Activated T-helper 1 cell treated with anti-CD3 and anti-CD28 coated beads, Interleukin-12 subunit alpha, Interleukin-12 subunit beta, Interleukin-2, Interleukin-4 antibody, amounts not matched to agents 30 ng/mL and 10 ng/mL and 1 ng/mL, durations not matched to agents 14 hours and 24 hours and 36 hours (primary cell): ENCODE measurements at places on chromosomes 12 and 14.

DNA sequence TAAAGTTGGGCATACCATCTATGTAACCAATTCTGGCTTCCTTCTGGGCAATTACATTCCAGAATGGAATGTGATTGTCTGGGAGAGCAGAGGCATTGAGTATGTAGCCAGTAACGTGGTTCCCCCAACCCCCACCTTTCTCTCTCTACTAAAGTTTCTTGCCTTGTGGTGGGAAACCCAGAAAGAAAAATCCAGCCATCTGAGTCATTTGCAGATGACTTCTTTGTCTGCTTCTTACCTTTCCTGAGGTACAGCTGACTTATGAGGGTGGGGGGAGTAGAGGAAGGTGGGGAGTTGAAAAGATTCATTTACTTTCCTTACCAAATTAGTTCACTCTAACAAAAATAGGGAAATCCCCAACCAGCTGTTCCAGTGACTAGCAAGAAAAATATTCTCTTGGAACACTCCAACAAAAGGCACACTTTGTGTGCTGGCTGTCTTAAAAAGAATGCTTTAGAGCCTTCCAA lies 112.1 kb upstream of the FRMD6 start:
- no peak overlapping the region for H3K4me3 ChIP-seq
- DNase-seq, result no peak
- H3K36me3 ChIP-seq, result no peaks in the 10 kb centered on the region
- no peaks in the 10 kb centered on the region for H3K4me1 ChIP-seq

DNA sequence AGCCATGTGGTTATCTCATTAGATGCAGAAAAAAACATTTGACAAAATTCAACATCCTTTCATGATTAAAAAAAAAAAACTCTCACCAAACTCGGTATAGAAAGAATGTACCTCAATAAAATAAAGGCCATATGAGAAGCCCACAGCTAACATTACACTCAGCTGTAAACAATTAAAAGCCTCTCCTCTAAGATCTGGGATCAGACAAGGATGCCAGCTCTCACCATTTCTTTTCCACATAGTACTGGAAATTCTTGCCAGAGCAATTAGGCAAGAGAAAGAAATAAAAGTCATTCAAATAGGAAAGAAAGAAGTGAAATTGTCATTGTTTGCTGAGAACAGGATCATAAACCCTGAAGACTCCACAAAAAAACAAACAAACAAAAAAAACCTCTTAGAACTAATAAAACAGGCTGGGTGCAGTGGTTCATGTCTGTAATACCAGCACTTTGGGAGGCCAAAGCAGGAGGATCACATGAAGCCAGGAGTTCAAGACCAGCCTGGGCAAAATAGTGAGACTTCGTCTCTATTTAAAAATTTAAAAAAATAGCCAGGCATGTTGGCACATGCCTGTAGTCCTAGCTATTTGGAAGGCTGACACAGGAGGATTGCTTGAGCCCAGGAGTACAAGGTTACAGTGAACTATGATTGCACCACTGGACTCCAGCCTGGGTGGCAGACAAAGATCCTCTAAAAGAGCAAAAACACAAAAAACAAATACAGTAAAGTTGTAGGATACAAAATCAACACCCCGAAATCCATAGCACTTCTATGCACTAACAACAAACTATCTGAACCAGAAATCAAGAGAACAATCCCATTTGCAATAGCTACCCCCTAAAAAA lies 114.4 kb downstream of the FOXA1 start:
- no peaks in the 10 kb centered on the region for H3K27me3 ChIP-seq
- H3K27ac ChIP-seq, result no peak overlapping the region
- H3K4me3 ChIP-seq, result no peak overlapping the region
- no peaks in the 10 kb centered on the region for H3K36me3 ChIP-seq

- H3K4me1 ChIP-seq, result peaks cover 42% of the 10 kb centered on the region
- DNase-seq, result no peak
- H3K36me3 ChIP-seq, result peaks cover 40% of the 10 kb centered on the region
- H3K27me3 ChIP-seq, result no peaks in the 10 kb centered on the region
- no peak overlapping the region for H3K27ac ChIP-seq
Measured at GRCh38 chr12:9711664-9712063, 21.2 kb downstream of the CLECL1 start.

DNA sequence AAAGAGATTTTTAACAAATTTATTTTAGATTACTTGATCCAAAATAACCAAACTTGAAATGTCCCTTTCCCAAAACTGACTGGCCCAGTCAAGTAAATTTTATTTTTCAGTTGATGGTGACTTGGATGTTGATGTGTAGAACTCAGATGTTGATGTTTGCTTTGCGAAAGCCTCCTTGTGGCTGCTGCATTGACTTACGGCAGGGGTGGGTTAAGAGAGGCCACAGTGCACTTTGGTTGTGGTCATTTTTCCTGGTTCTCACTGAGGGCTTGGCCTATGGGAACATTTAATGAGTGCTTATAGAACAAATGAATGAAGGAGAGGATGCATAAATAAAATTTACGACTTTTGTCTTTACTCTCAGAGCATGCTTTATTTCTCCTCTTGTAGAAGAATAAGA lies 52.6 kb downstream of the SLCO1B3 start:
- no peaks in the 10 kb centered on the region for H3K36me3 ChIP-seq
- no peaks in the 10 kb centered on the region for H3K27me3 ChIP-seq
- no peaks in the 10 kb centered on the region for H3K4me1 ChIP-seq

GRCh38 chr12:29726741-29727348 lies 56.9 kb downstream of the TMTC1 start:
- no peaks in the 10 kb centered on the region for H3K4me1 ChIP-seq
- H3K36me3 ChIP-seq, result no peaks in the 10 kb centered on the region
- no peak for DNase-seq
- no peaks in the 10 kb centered on the region for H3K27me3 ChIP-seq

DNA sequence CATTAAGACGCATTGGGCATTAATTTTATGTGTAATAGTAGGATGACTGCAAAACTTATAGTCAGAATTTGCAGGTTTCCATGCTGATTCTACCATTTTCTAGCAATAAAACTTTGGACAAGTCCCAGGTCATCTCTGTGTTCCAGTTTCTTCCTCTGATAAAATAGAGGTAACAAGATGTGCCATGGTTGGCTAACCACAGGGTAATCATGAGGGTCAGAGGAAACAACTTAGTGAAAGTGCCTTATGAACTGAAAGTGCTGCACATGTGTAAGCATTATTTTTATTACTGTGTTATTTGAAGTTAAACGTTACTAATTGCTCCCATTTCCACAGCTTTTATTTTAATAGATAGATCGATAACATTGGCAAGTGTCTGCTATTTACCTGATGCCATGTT lies 21.1 kb downstream of the SMCO2 start:
- H3K27ac ChIP-seq, result no peak overlapping the region
- peaks cover 20% of the 10 kb centered on the region for H3K36me3 ChIP-seq
- H3K4me3 ChIP-seq, result no peak overlapping the region
- no peak for DNase-seq
- no peaks in the 10 kb centered on the region for H3K27me3 ChIP-seq
- peaks cover 61% of the 10 kb centered on the region for H3K4me1 ChIP-seq

DNA sequence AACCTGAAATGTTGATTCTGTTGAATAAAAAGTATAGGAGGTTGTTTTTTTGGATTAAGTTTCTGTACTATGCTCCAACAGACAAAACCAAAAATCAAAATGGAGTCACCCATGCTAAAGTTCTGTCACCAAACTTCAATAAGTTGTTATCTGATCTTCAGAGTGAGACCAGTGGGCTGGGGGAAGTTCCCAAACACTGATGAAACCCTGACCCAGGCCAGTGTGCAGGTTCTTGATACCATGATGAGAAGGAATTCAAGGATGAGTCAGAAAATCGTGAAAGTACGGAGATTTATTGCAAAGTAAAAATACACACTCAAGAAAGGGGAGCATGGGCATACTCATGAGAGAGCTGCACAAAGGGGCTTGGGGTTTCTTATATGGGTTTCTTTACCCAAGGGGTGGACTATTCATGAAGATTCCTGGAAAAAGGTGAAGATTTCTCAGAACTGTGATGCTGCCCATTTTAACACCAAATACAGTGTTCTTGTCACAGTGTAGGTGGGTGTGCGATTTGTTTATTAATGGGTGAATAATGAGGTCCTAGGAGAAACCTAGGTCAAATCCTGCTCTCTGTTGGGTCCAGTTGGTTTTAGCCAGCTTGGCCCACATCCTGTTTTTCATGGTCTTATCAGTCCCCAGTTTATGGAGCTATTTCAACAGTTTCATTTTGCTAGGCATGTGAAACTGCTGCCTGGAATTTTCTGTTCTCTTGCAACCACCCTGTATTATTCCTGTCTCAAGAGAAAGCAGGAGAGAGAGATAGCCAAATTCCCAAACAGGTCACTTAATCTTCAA lies 27.5 kb upstream of the DENND5B start:
- no peak overlapping the region for H3K4me3 ChIP-seq
- peaks cover 6% of the 10 kb centered on the region for H3K27me3 ChIP-seq
- no peaks in the 10 kb centered on the region for H3K4me1 ChIP-seq
- no peaks in the 10 kb centered on the region for H3K36me3 ChIP-seq

GRCh38 chr14:50954811-50955372 lies 10.6 kb upstream of the PYGL start:
- H3K4me3 ChIP-seq, result no peak overlapping the region
- no peaks in the 10 kb centered on the region for H3K36me3 ChIP-seq
- H3K27ac ChIP-seq, result no peak overlapping the region
- H3K4me1 ChIP-seq, result no peaks in the 10 kb centered on the region

GRCh38 chr12:55724940-55725309 lies 3.9 kb downstream of the CD63 start:
- peaks cover 22% of the 10 kb centered on the region for H3K36me3 ChIP-seq
- no peak for DNase-seq
- peaks cover 1% of the 10 kb centered on the region for H3K27me3 ChIP-seq
- H3K4me3 ChIP-seq, result peak overlapping the region; percentile 54
- H3K4me1 ChIP-seq, result peaks cover 38% of the 10 kb centered on the region
- H3K27ac ChIP-seq, result no peak overlapping the region

DNA sequence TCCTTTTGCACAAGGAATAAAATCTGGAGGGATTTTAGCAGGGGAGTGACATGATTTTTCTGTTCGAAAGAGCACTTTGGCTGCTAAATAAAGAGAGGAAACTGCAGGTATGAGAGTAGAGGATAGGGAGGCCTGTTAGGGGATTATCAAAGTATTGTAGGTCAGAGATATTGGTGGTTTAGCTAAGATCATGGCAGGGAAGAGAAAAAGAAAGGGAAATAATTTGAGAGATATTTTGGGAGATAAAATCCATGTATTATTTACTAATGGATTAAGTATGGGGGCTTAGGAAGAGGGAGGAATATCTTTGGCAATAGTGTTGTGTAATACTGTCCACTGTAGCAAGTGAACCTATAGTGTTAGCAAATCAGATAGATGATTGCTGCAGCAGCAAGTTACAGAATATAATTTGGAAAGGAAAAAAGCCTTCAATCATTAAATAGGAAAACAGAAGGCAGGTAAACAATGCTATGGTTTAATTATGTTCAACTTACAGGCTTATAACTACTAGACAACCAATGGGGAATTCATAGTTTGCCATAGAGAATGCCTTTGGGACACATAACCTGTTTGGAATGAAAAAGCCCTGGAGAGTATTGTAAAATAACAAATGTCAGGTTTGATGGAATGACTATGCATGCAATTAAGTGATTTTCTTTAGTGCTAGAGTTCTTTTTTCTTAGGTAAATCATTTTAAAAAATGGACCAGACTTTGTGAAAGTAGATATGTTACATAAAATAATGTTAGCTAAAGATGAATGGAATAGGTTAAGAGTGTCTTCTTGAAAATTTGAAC lies 50.5 kb downstream of the ADIPOR2 start:
- H3K27ac ChIP-seq, result no peak overlapping the region
- H3K4me3 ChIP-seq, result no peak overlapping the region
- H3K27me3 ChIP-seq, result no peaks in the 10 kb centered on the region
- DNase-seq, result no peak
- H3K36me3 ChIP-seq, result peaks cover 11% of the 10 kb centered on the region
- peaks cover 25% of the 10 kb centered on the region for H3K4me1 ChIP-seq

GRCh38 chr12:123264642-123265041 lies 7.0 kb downstream of the CDK2AP1 start:
- no peak for DNase-seq
- no peak overlapping the region for H3K27ac ChIP-seq
- H3K27me3 ChIP-seq, result no peaks in the 10 kb centered on the region
- peaks cover 9% of the 10 kb centered on the region for H3K36me3 ChIP-seq
- H3K4me3 ChIP-seq, result no peak overlapping the region
- peaks cover under 1% of the 10 kb centered on the region for H3K4me1 ChIP-seq

DNA sequence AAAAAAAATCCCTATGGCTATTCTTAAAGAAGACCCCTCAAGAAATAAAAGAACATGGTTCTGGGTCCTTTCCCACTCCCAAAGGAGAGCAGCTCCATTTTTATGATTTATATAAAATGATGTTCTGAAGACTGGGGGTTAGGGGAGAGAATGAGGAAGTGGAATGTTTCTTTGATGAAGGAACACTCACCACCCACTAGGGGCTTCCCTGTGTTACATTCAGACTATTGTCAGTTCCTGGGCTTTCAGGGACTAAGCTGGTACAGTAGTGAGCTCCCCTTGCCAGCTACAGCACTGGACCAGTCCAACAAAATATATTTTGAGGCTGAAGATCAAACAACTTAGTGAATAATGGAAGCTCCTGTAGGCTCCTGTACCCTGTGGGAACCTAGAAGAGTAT lies 98.9 kb downstream of the HMGA2 start:
- no peak overlapping the region for H3K4me3 ChIP-seq
- H3K4me1 ChIP-seq, result peaks cover 7% of the 10 kb centered on the region
- H3K36me3 ChIP-seq, result no peaks in the 10 kb centered on the region
- H3K27me3 ChIP-seq, result peaks cover 8% of the 10 kb centered on the region
- no peak overlapping the region for H3K27ac ChIP-seq
- no peak for DNase-seq

DNA sequence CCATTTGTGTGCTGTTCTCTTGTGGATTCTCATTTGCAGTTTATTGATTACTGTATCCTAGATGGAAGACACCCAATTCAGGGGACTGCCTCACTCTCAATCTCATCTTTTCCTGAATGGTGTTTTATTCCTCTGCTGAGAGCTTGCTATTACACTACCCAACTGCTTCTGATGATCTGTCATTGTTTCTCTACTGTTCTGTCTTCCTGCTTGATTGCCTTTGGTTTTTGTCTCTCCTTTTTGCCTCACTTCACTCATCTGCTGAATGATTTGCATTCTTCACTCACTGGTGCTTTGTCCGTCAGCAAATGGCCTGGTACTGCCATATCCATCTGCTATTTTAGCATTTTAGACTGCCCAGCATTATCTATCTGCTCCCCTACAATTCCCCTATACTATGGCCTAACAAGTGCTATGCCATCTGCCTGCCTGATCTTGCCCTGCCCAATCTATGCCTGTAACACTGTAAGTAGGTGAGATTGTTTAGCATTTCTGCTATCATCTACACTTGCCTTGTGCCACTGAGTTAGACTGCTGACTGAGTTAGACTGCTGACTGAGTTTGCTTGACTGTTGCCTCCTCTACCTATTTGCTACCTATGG lies 335.1 kb downstream of the GPHN start:
- no peak overlapping the region for H3K4me3 ChIP-seq
- no peaks in the 10 kb centered on the region for H3K36me3 ChIP-seq
- no peaks in the 10 kb centered on the region for H3K27me3 ChIP-seq
- no peak overlapping the region for H3K27ac ChIP-seq
- no peaks in the 10 kb centered on the region for H3K4me1 ChIP-seq
